T-helper 2 cell (primary cell): ENCODE measurements at places on chromosomes 7 and 10.
A peak's percentile ranks its signal among the peaks of the same experiment; 100 is the strongest.

DNA sequence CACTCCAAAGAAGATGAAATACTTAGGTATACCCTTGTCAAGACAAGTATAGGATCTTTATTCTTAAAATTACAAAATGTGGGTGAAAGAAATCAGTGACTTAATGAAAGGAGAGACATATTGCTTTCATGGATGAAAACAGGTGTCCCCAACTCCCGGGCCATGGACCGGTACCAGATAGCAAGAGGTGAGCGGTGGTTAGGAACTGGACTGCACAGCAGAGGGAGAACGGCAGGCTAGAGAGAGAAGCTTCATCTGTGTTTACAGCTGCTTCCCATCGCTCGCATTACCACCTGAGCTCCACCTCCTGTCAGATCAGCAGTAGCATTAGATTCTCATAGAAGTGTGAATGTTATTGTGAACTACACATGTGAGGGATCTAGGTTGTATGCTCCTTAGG is 408.9 kb downstream of the CALN1 start:
- DNase-seq = no peak

- no peak for DNase-seq
Measured at GRCh38 chr10:129449893-129450292, 17.1 kb upstream of the MGMT start.

- no peak for DNase-seq
Measured at GRCh38 chr7:122423591-122423990, 119.0 kb upstream of the FEZF1 start.

GRCh38 chr7:140621401-140622021 is 19.1 kb downstream of the DENND2A start:
- DNase-seq = no peak

- no peak for DNase-seq
Measured at GRCh38 chr10:34766266-34766600, 48.9 kb downstream of the PARD3 start.

- DNase-seq = no peak
Measured at GRCh38 chr7:5424749-5425506, 1.3 kb upstream of the TNRC18 start.

- DNase-seq = no peak
Measured at GRCh38 chr10:30854656-30855055, 177.0 kb downstream of the ZNF438 start.

DNA sequence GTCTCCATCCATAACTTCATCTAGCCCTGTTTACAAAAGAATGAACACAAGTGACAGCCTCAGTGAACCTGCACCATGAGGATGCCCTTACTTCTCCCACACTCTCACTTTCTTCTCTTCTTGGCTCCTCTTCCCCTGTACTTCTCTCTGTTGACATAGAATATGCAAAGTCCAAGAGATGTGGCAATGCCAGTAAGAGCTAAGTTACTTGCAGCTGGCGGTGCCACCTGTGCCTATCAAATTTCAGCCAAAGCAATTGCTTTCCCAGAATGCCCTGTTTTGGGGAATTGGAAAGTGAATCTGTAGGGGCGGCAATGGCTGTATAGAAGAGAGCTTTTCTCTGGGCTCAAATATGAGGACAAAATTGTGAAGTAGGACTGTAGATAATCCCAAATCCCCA is 557.8 kb downstream of the AUTS2 start:
- no peak for DNase-seq

GRCh38 chr7:150804802-150805201 is 4.2 kb downstream of the TMEM176A start:
- no peak for DNase-seq

GRCh38 chr10:7136016-7136415 is 274.8 kb downstream of the SFMBT2 start:
- DNase-seq = no peak

DNA sequence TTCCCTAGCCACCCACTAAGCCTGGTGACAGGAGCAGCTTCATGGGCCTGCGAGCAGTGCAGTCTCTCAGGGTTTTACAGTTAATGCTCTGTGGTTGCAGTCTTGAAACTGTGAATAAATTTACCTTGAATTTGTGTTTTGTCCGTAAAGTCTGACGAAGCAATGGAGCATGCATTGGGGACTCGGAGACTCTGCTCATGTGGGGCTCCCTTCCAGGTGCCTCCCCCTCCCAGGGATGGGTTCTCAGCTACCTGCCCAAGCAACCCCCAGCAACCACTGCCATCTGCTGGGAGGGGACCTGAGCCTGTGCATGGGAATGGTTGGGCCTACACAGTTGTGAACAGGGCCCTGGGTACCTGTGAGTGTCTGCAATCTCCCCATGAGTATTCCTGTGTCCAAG is 36.3 kb upstream of the IKZF1 start:
- peak; percentile 74 for DNase-seq

- no peak for DNase-seq
Measured at GRCh38 chr7:70408891-70409290, 723.1 kb upstream of the GALNT17 start.

- peak; percentile 69 for DNase-seq
Measured at GRCh38 chr10:124530215-124530665, 68.6 kb downstream of the LHPP start.

- no peak for DNase-seq
Measured at GRCh38 chr7:70635633-70636032, 496.3 kb upstream of the GALNT17 start.

DNA sequence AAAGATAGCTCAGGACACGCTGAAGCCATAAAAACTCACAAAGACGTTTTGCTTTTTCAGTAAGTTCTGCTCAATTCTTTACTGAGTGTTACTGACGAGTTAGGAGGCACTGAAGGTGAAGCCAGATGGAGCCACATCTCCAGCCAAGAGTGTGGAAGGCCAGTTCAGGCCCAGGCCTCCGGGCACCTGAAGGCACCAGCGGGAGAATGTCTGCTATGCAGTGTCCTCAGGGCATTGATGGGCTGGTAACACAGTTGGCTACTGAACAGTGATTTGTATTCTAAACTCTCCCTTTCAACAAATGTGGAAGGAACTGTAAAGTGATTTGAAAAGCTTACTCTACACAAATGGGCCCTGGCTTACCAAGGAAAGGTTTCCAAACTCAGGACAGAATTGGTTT is 64.8 kb upstream of the SVIL start:
- no peak for DNase-seq

DNA sequence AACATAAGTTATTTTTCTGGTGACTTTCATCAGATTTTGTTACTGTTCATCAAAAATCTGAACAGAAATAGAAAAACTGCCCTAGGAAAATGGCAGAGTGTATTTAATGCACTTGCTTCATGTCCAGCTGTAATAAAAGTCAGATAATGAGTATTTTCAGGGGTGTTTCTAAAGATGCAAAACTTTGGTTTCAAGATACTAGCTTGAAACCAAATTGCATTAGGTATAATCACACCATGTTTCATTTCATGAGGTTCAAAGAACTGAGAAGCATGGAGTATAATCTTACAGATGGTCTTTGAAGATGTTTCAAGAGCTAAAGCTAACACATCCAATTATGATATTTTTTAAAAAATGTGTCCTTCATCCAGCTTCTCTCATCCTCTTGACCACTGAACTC is 128.9 kb downstream of the NRCAM start:
- DNase-seq = no peak

GRCh38 chr10:53006663-53007526 is 234.3 kb upstream of the MBL2 start:
- DNase-seq = no peak

- no peak for DNase-seq
Measured at GRCh38 chr7:85130702-85131101, 56.2 kb downstream of the SEMA3D start.

- no peak for DNase-seq
Measured at GRCh38 chr10:131834152-131834810, 66.5 kb upstream of the PPP2R2D start.

DNA sequence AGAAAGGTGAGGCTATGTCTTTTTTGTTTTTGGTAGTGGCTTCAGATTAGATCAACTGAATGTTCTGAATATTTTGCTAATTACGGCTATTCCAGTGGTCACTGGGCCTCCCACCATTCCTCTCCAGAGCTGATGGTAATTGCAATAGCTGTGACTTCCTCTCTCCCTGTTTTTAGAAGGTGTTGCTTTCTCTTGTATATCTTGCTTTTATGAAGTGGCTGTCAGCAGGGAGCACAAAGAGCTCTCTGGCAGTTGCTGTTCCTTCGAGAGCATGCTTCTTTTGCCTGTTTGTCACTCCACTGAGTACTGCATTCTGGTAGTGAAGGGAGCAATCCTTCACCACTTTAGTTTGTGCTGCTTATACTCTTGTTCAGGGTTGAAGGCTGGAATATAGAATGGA is 133.3 kb downstream of the EXOC4 start:
- DNase-seq = no peak

DNA sequence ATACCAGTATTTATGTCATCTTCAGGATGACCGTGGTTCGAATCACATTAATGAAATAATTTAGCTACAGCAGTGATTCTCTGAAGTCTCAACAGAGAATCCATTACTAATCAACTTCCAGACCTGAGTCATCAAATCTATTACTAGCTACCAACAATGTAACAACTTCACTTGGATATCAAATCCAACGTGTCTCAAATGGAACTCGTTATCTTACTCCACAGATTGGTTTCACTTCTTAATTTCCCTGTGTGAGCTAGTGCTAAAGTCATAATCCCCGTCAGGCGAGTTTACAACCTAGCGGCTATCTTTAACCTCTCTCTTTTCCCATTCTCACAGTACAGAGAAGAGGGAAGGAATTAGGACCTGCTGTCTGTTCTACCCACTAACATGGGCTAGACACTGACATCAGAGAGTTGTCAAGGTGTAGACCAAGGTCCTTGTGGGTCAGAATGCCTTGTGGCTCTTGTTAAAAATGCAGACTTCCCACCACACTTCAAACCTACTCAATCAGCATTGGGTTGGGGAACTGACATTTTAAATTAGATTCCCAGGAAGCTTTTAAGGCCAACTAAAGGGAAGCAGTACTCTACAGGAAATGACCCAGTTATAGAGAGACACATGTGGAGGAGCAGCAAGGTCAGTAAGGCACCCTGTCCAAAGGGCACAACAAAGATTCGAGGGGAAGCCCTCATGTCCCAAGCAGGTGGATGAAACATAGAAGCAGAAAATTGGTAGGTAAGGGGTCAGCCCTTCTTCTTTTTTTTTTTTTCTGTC is 57.3 kb upstream of the GSAP start:
- no peak for DNase-seq

GRCh38 chr7:51240868-51241267 is 75.7 kb downstream of the COBL start:
- no peak for DNase-seq

DNA sequence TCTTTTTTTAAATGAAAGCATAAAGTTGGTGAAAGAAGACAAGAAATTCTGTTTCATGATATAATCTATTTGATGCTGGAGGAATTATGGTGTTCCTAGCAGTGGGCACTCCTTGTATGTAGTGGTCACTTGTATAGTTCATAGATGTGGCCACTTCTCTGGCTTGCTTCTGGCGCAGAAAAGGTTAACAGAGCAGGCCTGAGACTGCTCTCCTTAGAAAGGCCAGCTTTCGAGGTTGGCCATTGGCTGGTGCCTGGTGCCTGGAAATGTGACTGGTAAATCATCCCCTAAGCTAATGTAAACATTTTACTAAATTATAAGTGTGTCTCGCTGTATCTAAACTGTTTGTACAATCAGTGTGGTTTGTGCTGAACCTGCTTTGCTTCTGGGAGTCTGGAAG is 276.1 kb downstream of the PHTF2 start:
- DNase-seq = no peak

- DNase-seq = no peak
Measured at GRCh38 chr7:2313450-2314208, 612 bp downstream of the SNX8 start.

- no peak for DNase-seq
Measured at GRCh38 chr7:15554744-15555143, 7.1 kb downstream of the AGMO start.

- no peak for DNase-seq
Measured at GRCh38 chr10:94219829-94220228, 142.9 kb downstream of the NOC3L start.

- no peak for DNase-seq
Measured at GRCh38 chr7:16935341-16935735, 53.6 kb upstream of the AGR3 start.

DNA sequence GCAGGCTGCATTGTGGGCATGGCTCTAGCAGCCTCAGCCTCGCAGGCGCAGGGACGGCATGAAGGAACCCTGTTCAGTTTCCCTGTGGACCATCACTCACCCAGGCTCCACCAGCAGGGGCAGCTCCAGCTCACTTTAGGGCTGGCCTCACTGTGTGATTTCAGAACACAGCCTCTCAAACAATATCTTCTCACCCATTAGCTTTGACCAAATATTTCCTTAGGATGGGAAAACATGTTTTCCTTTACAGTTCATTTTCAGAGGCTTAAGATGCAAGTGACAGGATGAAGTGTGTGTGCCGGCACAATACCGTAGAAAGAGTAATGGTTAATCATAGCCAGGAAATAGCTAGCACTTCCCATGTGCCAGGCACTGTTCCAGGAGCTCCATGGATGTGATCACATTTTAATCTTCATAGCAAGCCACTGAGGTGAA is 58.2 kb downstream of the LANCL2 start:
- DNase-seq = no peak

DNA sequence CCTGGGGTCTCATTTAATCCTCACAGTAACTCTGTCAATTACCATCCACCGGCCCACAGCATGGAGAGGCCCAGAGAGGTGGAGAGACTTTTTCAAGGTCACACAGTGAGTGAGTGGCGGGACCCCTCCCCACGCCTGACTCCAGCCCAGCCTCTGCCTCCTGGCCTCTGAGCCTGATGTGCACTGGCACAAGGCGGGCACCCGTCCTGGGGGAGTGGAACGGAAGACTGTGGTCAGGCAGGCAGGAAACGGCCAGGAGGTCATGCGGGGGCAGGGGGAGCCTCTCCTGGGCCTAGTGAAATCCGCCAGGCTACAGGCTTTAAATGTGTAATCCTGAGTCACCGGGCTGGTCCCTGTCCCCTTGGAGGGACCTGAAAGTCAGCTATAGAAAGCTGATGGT is 32.2 kb downstream of the ZCCHC24 start:
- DNase-seq = no peak
